Stimulated activated CD4-positive, alpha-beta T cell treated with anti-CD3 and anti-CD28 coated beads, Interleukin-1b, Interleukin-23, amount 100 ng/mL, for 24 hours (primary cell): ENCODE measurements at places on chromosomes 3 and 15.
A peak's percentile ranks its signal among the peaks of the same experiment; 100 is the strongest.

- no peak for DNase-seq
These were observed 10.3 kb downstream of the LPP start for GRCh38 chr3:188164248-188164687.

DNA sequence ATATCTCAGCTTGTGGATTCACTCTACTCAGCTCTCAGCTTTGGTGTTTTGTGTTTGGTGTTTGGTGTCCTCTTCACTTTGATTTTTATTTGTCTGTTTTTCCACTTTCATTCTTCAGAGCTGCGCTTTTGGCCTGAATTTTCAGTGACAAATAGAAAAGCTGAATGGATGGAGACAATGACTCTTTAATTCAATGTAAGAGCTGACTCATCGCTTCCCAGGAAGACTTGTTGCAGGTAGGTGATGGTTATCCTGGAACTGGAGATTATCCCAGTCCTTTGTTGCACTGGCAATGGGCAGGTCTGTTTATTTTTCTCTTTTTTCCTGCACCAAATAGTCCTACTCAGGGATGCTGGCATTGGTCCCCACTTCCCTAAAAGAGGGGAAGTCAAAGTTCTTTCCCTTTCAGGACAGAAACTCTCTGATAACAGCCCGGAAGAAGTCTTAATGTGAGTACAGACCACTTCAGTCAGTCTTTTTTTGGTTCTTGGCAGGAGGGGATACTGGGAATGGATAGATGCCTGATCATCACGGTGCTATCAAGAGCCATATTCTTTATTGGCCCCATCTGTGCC lies 12.4 kb upstream of the AEN start:
- DNase-seq: no peak

DNA sequence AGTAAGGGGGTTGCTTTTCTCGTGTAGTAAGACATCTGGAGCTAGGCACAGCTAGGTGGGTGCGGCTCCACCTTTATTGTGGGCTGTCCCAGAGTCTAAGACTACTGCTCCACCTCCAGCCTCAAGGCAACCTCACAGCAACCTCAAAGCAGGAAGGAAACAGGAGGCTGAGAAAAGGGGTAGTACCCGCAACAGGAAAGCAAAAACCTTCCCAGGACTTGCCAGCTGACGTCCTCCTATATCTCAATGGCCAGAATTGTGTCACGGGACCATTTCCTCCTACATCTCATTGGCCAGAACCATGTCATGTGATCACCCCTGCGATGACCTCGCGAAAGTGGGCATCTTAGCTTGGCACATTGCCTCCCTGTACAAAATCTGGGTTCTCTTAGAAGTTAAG lies 4.3 kb upstream of the GPR160 start:
- peak; percentile 8 for DNase-seq

DNA sequence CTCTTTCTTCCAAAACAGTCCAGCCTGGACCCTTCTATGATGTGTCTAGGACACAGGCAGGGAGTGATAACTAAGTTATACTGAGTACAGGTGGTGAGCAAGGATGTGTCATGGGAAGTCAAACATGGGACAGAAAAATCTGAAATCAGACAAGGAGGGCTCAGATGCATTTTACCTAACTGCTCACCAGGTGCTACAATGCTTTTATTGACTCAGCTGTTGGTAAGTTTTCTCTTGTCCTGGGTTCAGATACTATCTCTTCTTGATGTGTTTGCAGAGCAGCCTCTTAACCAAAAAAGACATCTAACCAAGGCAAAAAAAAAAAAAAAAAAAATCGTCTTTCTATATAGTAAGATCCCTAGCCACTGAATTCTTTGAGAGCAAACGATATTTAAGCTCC lies 378.6 kb downstream of the VPS13C start:
- no peak for DNase-seq

DNA sequence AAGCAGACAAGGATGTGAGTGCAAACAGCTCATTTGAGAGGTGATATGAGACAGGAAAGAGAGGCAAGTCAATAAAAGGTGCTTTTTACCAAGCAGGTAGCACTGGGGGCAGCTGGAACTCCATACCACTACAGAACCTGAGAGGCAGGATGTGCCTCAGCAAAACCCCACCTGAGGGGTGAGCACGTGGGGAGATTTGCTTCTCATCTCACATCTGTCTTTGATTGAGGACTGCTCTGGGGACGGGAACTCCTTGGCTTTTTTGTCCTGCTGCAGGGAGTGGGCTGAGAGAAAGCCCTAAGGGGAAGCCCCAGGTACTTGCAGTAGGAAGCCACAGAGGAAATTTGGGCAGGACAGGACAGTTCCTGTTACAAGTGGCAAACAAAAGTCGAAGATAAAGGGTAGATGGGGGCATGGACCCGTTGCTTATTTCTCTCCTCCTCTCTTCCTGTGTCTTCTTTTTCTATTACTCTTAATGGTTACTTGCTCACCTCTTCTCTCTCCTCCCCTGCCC lies 27.1 kb downstream of the CFAP161 start:
- DNase-seq: no peak

GRCh38 chr3:64677961-64678716 lies 9.7 kb downstream of the ADAMTS9 start:
- no peak for DNase-seq

DNA sequence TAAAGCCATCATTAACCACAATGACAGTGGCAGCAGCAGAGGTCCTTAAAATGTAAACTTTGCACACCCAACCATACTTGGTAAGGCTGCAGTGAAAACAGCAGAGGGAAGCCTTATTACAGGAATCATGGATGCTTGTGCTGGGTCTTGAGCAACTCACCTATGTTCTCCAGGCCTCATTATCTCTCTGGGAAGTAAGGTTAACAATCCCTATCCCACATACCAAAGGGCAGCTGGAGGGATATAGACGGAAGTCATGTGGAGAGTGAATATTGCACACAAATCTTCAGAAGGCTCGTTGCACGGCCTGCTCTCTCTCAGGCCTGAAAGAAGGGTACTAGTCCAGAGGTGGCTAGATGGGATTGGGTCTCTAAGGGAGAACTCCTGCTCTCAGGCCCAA lies 25.8 kb upstream of the CELF6 start:
- DNase-seq: no peak

GRCh38 chr15:33179874-33180273 lies 14.6 kb downstream of the FMN1 start:
- no peak for DNase-seq

DNA sequence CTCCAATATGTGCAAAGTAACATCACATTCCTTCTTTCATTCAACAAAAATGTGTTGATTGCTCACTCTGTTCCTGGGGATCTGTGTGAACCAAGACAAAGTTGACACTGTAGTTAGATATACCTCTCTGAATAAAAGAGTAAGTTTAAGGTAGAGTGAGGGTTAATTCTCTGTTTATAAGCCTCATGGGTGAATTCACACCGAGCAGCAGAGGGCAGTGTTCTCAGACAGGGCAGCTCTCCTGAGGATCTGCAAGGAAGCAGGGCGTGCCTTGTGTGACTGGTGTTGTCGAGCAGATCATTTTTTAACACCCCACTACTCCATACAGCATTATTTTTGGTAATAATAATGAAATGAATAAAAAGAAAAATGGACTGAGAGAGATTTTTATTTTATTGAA lies 34.4 kb downstream of the PAQR9 start:
- DNase-seq: no peak

DNA sequence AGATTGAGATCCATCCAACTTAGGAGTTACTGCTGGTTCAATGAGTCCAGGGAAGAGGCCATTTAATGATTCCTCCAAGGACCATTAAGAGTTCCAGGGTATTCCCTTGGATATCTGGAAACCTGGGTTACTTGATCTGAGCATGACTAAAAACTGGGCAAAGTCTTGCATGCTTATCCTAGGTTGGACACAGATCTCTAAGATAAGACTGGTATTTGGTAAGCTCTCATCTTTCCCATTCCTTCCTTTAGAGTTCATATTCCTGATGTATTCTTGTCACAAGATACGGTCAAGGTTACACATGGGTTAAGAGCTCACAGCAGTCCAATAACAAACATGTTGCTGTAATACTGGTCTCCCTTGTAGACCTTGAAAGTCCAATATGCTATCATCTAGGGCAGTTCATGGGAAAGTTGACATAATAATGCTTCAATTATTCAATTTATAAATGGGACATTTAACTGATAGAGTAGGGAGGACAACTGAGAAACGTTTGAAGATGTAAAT lies 301.7 kb downstream of the TIGIT start:
- no peak for DNase-seq

DNA sequence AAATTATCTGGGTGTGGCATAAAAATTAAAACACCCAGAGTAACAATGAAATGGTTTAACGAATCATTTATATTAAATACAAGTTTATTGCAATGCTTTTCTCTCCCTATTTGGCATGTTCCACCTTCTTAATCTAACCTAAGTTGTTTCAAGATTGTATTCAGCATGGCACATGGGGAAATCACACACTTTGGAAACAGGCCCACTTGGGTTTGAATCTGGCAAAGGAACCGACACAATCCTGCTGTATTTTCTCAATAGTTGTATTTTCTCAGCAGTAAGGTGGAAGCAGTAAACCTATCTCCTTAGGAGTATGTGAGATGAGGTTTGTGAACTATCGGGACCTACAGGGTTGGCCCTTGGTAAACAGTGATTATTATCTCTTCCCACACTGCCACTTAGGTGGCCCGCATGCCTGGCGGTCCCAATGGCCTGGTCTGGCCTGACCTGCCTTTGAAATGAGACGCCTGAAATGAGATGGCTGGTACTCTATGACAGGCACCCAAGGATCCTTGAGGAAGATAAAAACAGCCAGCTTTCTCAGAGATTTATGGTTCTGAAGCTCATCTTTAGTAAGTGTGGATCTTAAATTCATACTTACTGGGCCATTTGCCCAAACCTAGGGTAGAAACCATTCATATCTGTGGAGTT lies 45.3 kb upstream of the VILL start:
- no peak for DNase-seq

GRCh38 chr15:23565395-23566070 lies at the start of gene MKRN3:
Gene MKRN3, plus strand, starts transcription at chr15:23565674. Its CDS starts 109 bp downstream, at chr15:23565783.
- DNase-seq: peak; percentile 23

- DNase-seq: no peak
These were observed 141.0 kb downstream of the NSMCE3 start for GRCh38 chr15:29128671-29129070.

GRCh38 chr3:169812332-169813235 lies at the start of the genes LRRC34 and LRRIQ4:
Gene LRRC34, minus strand, starts transcription at chr3:169812904. Its CDS starts 356 bp downstream, at chr3:169812548.
Gene LRRIQ4, plus strand, starts transcription at chr3:169812870. Its CDS starts 9,052 bp downstream, at chr3:169821922.
- DNase-seq: peak; percentile 41

DNA sequence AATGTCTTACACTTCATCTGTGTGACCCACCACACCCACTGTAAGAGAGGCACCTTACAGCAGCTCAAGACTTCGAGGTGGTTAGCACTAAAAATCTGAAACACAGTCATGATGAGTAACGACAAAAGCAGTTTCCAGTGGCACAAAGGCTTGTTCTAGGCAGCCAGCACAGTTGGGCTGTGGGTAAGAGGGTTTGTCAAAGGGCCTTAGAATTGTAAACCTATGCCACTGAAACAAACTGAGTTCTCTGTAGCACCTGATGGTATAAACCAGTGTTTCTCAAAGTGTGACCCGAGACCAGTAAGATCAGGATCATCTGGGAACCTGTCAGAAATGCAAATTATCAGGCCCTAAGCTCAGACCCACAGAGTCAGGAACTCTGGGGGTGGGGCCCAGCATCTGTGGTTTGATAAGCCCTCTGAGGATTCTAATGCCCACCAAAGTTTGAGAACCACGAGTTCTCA lies 36.5 kb downstream of the DAPK2 start:
- DNase-seq: peak; percentile 31
